ENCODE measurements at places on chromosomes 12 and 14.

GRCh38 chr12:30989754-30990153, 63.2 kb downstream of the TSPAN11 start:
- no peak for DNase-seq

DNA sequence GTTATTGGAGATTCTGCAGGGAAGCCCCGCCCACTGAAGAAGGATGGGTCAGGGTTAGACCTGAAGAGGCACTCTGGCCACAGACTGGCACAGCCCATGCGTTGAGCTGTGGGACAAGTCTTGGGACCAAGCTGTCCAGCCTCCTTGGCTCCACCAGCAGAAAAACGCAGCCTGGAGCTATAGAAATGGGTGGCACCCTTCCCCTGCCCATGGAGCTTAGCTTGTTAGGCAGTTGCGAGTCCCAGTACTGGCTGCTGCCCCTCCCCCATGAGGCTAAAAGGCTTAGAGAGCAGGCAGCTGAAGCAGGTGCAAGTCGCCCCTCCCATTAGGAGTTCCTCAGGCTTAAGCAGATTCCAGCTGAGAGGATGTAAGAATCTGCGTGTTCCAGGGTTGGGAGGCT, 1124.0 kb upstream of the TMEM132C start:
- DNase-seq: no peak

- no peak for DNase-seq
Measured at GRCh38 chr14:104399432-104400155, 180.0 kb upstream of the C14orf180 start.

- DNase-seq: no peak
Measured at GRCh38 chr14:35420036-35420811, 15.7 kb upstream of the NFKBIA start.

- DNase-seq: no peak
Measured at GRCh38 chr14:90666571-90666970, 149.7 kb downstream of the TTC7B start.

GRCh38 chr14:89921346-89921745, 33.2 kb downstream of the EFCAB11 start:
- no peak for DNase-seq

DNA sequence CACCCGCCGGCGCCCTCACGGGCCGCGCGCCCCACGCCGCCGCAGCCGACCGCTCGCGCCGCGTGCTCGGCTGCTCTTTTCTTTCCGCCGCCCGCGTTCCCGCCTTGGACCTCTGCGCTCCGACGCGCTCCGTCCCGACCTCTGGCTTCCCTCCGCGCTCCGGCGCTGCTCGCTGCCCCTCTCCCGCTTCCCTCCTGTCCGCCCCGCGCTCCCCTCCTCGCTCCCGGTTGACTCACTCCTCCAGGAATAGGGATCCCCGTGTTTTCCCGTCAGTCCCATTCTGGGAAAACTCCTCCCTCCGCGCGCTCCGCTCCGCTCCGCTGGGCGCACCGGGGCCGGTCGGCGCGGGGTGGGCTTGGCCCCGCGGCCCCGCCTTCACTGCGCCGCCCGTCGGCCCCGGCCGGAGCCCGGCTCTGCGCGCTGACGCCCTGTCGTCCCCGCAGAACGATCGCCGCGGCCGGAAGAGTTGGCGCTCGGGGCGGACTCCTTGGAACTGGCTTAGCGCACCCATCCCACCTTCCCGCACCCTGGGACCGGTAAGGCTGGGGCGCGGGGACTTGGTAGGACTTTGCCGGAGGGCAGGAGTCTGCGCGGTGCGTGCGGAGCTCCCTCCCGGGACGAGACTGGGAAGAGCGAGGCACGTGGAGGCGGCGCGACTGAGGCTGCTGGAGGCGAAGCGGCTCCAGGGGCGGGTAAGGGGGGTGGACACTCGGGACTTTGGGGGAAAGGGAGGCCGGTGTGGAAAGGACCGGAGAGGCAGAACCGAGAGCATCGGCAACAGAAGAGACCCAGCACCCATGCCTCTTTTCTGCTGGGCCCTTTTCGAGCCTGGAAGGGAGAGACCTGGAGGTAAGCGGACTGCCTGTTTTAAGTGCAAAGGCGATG, 550 bp downstream of the TEAD4 start:
- DNase-seq: no peak

- DNase-seq: no peak
Measured at GRCh38 chr12:12180575-12180974, 86.3 kb downstream of the LRP6 start.

DNA sequence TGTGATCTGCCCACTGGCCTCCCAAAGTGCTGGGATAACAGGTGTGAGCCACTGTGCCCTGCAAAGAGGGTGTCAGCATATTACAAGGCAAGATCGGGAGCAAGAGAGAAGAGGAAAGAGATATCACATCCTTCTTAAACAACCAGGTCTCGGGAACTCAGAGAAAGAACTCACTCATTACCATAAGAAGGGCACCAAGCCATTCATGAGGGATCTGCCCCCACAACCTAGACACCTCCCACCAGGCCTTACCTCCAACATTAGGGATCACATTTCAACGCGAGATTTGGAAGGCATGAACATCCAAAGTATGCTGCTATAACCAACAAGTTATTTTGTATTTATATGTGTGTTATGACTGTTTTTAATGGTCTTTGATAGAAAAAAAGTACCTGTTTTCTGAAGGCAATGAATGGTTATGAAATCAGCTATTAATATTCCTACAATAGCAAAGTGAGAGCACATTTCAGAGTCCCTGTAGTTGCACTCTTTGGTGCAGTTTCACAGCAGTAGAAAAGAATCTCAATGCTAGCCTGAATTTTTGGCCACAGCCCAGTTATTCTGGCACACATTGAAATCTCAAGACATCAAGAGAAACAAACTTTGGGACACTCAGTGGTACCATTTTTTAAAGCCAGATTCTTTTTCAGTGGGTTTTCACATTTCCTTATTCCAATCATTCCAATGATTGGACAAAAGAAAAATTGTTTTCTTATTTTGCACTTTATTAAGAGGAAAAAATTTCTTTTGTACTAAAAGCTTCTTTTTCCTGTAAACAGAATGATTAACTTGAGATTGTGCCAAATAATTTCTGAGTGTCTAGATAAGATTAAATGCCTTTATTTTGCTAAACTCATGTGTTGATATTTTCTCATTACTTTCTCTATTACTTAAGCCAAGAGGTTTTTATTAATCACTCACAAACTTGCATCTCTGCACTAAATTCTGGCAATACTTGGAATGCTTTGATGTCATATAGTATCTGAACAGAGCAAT, 582.6 kb upstream of the ATP2B1 start:
- no peak for DNase-seq

GRCh38 chr12:70798016-70798783, 122.3 kb downstream of the PTPRR start:
- no peak for DNase-seq

DNA sequence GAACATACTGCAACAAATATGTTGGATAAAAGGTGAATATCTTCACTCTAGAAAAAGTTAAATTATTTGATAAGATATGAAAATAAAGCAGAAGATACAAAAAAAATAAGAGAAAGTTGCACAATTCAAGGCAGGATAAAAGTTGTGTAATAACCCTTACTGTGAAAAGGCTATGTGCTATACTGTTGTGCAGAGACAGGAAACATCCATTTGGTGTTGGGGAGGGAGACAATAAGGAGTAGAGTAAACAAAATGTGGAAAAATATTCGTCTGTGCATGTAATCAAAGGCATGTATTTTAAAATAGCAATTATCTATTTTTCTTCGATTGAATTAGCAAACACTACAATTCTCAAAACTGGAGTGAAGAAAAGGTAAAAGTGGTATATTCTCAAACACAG, 34.8 kb downstream of the PTHLH start:
- no peak for DNase-seq

GRCh38 chr12:6396031-6396430, 12.1 kb downstream of the LTBR start:
- DNase-seq: no peak

DNA sequence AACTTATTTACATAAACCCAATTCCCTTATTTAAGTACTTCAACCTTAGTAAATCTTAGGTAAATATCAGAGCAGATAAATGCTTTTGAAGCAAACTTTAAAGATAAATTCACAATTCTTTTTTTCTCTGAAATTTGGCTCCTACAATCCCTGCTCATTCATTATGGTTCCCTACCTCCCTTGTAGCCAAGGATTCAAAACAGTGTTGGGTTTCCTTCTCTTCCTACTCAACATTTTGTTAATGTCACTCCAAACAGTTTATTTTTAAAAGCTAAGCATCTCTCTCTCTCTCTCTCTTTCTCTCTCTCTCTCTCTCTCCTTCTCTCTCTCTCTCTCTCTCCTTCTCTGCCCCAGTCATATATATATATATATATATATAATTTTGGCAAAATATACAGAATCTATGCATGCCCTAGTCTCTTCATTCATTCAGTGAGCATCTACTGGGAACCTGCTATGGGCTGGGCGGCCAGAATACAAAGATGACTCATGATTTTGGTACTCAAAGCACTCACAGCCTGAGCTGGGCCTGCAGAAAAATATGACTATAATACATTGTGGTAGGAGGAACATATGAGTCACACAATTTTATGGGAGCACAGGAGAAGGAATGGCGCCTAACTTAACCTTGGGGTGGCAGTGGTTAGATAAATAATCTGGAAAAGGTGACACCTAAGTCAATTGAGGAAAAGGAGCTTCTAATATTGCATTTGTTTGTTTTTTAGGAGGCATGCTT, 123.7 kb upstream of the DHRS4 start:
- no peak for DNase-seq

DNA sequence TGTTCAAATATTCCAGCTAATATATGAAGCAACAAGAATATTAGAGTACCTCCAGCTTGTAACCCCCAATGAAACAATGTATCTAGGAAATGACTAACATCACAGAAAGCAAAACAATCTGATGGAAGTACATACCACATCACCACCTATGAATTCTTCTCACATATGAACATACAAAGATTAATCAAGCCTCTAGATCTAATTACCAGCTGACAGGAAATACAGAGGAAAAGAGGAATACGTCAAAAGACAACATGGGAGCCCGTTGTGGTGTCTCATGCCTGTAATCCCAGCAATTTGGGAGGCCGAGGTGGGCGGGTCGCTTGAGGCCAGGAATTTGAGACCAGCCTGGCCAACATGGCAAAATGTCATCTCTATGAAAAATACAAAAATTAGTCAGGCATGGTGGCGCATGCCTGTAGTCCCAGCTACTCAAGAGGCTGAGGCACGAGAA, 7.5 kb downstream of the NEDD8 start:
- no peak for DNase-seq

DNA sequence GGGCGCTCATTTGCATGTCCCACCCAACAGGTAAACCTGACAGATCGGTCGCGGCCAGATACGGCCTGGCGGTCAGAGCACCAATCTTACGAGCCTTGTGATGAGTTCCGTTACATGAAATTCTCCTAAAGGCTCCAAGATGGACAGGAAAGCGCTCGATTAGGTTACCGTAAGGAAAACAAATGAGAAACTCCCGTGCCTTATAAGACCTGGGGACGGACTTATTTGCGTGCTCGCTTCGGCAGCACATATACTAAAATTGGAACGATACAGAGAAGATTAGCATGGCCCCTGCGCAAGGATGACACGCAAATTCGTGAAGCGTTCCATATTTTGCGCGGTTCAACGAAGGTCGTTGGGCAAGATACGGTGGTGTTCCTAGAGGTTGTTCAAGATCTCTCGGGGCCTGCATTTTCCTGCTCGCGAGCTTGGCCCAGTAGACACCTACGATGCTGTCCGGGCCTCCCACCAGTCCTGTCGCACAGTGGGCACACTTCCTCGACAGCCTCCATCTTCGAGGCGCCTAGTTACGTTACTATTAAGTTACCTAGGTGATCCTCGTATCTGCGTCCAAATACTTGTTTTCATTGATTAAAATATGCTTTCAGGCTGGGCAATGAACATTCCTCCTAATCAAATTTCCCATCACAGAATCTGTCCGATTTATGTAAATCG, at the start of gene RNU6-7:
RNU6-7 (plus strand) TSS at position 230 of the 675 bp plus-strand sequence.
- no peak for DNase-seq

DNA sequence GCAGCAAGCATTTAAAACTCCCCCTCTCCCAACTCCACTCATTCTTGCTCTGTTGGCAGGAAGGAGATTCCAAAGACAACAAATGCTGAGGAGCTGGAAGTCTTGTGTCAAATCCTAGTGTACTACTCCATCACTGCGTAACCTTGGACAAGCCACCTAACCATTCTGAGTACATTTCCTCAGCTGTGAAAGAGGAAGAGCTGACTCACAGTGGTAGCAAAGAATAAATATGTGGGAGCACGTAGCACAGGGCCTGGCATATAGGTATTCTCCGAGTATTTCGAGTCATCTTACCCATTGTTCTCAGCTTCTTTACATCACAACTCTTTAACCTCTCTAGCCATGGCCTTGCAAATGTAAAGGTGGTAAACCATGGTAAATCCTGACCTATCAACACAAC, 28.7 kb downstream of the EGLN3 start:
- DNase-seq: no peak

DNA sequence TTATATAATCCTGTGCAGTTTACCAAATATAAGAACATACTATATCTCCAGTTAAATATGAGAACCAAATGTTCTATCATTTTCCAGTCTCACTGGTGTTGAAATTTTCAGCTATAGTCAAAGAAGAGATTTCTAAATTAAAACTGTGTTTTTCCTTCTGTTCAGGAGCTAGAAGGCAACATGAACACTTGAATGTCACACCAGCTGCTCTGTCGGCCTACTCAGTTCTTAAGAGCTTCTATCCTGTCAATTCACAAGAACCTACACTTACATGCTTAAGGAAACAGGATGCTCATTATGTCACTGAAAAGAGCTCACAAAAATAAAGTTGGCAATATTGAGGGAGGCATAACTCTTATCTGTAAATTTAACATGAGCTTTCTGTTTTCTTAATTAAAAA, 43.1 kb downstream of the ATP2B1 start:
- no peak for DNase-seq

DNA sequence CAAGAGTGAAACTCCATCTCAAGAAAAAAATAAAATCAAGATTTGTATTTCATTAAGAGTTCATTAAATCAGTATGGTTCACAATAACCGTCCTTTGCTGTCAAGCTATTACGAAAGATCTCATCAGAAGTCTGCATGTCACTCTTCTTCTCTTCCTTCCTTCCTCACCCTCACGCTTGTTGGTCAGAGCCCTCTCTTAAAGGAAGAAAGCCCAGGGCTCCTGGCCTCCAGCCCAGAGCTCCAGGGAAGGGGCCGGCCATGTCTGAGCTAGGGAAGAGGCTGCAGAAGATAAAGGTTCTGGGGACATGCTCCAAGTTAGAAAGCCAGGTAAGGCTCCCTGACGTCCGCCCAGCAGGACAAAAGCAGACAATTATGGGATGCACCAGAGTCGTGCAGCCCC, 43.1 kb upstream of the DLK1 start:
- no peak for DNase-seq

DNA sequence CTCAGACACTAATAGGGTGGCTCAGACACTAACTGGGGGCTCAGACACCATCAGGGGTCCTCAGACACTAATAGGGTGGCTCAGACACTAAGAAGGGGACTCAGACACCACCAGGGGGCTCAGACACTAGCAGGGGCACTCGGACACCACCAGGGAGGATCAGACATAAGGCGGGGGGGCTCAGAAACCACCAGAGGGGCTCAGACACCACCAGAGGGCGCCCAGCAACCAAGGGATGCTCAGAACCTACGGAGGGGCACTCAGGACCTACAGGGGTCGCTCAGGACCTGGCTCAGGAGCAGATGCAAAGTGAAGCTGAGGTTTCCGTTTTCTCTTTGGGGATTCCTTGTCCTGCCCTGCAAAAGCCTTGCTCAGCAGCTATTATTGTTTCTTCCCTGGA, 448.5 kb downstream of the TMEM121 start:
- DNase-seq: peak; percentile 37
